ENCODE measurements at places on chromosomes 3 and 15.

- DNase-seq, result no peak
These were observed 41.5 kb upstream of the RBMS3 start for GRCh38 chr3:29239376-29239775.

GRCh38 chr3:141526709-141527108 is 39.9 kb downstream of the RASA2 start:
- no peak for DNase-seq

DNA sequence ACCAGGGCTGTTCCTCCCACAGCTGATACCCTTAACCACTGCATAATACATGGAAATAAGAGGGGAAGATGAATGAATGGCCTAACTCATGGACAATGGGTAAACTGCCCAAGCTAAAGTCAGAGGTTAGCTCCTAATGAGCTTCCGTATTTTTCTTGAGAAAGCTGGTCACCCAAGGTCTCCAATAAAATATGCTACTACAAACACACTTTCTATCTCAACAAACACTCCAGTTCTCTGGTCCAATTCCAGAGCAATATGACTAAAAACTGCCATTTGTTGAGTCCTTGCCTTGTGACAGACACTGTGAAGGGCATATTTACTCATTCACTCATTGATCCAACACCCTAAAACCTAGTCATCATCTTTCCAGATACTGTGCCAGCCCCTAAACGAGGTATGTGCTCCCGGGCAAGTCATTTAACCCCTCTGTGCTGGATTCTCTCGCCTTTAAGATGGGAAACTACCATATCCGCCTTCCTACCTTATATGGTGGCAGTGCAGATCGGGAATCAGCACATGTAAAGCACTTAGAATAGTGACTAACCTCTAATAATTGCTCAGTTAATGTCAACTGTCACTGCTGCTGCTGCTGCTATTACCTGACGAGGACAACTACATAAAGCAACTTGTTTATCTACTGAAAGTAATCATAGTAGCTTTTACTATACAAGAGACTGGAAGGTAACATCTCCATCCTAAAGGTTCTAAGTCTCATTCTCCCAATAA is 89.1 kb downstream of the XXYLT1 start:
- no peak for DNase-seq

- no peak for DNase-seq
These were observed 50.0 kb downstream of the POLR2M start for GRCh38 chr15:57756466-57756865.

Data from left ventricle myocardium inferior (tissue), 1 donor.